Astrocyte (in vitro differentiated cells and primary cell): ENCODE measurements at places on chromosomes 4 and X. TPM values are rescaled to one million over a fixed set of nuclear protein-coding genes. Genes with fewer than 3 reads are reported as not detected.

The TCP11X2 gene
- total RNA-seq: not detected in 2 replicates

The IL3RA gene
- not detected in 2 replicates for total RNA-seq

The DUSP21 gene
- total RNA-seq: not detected in 2 replicates

The XPNPEP2 gene
- not detected in 2 replicates for total RNA-seq

The RWDD4 gene
- total RNA-seq: 19.2 and 19.4 TPM in 2 replicates

The IL13RA2 gene
- not detected in 2 replicates for total RNA-seq

The MID2 gene
- 11.1 and 12.9 TPM in 2 replicates for total RNA-seq

The POF1B gene
- not detected in 2 replicates for total RNA-seq

The PAGE5 gene
- not detected in 2 replicates for total RNA-seq

The SRPX gene
- total RNA-seq: 60.1 and 67.7 TPM in 2 replicates

The CTAG1B gene
- total RNA-seq: not detected in 2 replicates

The AFF2 gene
- 8.3 and 8.9 TPM in 2 replicates for total RNA-seq

The H2BW2 gene
- not detected in 2 replicates for total RNA-seq

The USP27X gene
- 2.7 and 3.1 TPM in 2 replicates for total RNA-seq

The MAGEC3 gene
- not detected in 2 replicates for total RNA-seq

The TMSB15B gene
- total RNA-seq: 6.3 and 8.0 TPM in 2 replicates

The ASB9 gene
- 0.27 TPM in 1 of 2 replicates, not detected in the other for total RNA-seq

The CXCL8 gene
- total RNA-seq: 1.2 and 1.5 TPM in 2 replicates

The FSTL5 gene
- 0.34 and 0.43 TPM in 2 replicates for total RNA-seq

The SYN1 gene
- 1.6 and 2.2 TPM in 2 replicates for total RNA-seq

The ADAMTS3 gene
- total RNA-seq: 4.2 TPM in 2 replicates

The MAGEA3 gene
- total RNA-seq: 0.36 and 0.58 TPM in 2 replicates

The GATA1 gene
- not detected in 2 replicates for total RNA-seq

The SMAD1 gene
- 29.6 and 33.8 TPM in 2 replicates for total RNA-seq
